A172 (cell line): ENCODE measurements at places on chromosomes 11 and 22.

GRCh38 chr11:21007297-21007696, 337.9 kb downstream of the NELL1 start:
- no peak for DNase-seq

DNA sequence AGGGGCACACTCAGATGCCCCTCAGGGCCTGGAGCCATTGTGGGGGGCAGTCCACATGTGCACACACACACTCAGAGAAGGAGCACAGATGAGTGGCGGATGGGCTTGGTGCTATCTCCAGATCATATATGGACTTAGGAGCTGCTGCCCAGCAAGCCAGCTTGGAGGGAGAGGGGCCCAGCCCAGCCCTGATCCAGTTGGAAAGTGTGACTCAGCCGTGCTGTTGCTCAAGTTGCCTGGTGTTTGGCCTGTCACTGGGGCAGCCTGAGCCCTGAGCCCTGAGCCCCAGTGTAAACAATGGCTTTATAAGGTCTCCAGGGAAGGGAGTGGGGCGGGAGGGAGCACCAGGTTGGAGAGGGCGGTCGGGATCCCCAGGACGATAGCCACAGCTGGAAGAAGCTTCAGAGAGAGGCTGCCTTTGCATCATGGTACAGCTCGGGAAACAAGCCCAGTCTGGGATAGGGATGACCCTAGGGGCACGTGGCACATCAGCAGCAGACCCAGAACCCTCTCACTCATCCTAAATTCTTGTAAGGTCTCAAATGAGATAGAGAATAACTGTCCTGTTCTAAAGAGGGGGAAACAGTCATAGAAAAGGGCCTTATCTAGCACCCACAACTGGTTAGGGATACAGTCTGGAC, 4.8 kb downstream of the SELENOM start:
- peak; percentile 73 for DNase-seq

DNA sequence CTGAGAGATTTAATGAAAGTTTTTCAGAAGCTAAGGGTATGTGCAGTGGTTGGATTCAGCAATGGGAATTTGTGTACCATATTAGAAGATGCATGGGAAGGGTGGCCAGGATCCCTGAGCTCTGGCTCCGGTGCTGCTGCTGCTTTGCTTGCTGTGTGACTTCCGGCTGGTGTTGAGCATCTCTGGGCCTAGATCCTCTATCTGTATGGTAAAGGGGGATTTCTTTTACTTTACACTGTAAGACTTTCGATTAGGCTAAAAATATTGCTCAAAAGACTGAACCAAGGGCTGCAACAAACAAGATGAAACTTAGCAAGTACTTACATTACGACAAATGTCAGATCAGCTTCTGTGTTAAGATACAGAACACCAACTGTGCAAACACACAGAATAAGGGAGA, 39.1 kb downstream of the XRRA1 start:
- DNase-seq, result no peak

GRCh38 chr11:34855021-34855753, 61.0 kb downstream of the APIP start:
- DNase-seq, result no peak

DNA sequence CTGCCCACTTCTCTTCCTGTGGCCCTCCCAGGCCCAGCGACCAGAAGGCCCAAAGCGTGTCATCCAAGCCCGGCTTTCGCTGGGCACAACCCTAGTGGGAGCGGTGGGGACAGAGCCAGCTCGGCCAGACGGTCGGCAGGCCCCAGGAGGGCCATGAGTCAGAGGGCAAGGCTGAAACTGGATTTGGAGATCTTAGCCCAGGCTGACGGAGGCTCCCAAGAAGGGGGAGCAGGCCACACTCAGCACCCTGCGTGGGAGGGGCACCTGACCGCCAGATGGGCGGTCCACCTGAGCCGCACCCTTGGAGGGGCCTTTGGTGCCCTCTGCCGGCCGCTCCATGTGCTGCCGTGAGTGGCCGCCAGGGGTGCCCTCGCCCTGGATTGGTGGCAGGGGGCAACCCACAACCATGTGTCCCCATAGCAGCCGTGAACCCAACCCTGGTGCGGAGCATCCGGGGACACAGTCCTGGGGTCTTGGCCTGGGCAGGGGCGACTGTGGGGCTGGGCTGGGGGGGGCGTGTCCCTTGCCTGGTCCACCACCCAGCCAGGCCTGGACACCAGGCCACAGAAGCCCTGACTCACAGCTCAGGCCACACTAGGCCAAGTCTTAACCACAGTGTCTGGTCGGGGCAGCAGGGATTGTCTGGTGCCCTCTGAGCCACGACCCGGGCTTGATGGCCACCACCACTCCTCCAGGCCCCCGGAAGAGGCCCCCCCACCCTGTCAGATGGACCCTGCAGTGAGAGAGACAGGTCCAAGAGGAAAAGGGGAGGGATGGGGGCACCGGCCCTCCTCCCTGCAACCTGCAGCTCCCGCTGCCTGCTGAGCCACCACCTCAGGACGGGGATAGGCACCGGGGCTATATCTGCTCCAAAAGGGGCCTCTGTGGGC, 19.2 kb upstream of the TALDO1 start:
- DNase-seq, result peak; percentile 98

DNA sequence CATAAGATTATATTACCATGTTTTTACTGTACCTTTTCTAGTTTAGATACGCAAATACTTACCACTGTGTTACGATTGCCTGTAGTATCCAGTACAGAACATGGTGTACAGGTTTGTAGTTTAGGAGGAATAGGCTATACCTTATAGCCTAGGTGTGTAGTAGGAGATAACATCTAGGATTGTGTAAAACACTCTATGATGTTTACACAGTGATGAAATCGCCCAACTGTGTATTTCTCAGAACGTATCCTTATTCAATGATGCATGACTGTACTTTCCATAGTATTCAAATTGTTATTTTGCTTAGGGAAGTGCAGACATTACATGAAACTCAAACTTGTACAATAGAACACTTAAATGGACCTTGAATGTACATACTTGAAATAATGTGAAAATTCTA, 188.1 kb upstream of the PDGFD start:
- no peak for DNase-seq

DNA sequence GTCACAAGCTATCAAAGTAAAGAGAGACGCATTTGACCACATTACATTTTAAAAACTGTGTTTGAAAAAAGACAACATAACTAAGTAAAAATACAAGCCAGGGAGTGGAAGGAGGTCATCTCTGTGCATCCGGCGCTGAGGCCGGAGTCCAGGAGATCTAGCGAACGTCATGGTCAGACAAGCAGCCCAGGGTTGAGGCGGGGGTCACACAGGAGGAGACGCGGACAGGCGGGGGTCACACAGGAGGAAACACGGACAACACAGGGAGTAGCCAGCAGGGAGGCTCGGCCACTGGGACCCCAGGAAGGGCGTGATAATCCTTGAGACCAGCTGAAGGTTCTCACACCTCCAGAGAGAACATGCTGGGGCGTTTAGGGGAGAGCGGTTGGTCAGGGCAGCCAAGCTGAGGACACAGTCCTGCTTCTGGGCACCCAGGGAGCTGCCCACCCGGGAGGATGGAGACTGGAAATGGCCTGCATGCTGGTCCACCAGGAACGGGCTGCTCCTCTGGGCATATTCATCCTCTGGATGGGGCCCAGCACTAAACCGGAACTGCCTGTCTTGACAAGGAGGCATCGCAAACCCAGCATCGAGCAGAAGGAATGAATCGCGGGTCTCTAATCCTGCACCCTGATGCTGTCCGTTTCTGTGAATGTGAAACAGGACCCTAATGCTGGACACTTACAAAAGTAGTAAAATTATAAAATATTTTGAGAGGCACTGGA, 40.9 kb upstream of the MUC5AC start:
- DNase-seq, result no peak

DNA sequence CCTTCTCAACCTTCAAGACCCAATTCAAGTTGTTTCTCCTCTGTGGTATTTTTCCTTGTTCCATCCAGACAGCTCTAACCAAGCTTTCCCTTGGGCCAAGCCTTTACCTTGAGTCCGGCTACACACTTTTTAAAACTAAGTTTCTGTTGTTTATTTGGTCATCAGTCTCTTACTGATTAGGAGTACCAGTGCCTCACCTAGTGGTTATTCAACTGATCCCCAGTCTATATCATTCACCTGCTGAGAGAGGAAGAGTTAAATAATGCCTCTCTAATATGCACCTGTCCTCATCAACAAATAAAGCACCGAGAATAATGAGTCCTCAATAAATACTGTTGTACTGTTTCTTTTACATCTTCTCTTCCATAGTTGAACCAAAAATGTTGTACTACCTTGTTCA, 160.8 kb downstream of the MSANTD4 start:
- DNase-seq, result no peak

DNA sequence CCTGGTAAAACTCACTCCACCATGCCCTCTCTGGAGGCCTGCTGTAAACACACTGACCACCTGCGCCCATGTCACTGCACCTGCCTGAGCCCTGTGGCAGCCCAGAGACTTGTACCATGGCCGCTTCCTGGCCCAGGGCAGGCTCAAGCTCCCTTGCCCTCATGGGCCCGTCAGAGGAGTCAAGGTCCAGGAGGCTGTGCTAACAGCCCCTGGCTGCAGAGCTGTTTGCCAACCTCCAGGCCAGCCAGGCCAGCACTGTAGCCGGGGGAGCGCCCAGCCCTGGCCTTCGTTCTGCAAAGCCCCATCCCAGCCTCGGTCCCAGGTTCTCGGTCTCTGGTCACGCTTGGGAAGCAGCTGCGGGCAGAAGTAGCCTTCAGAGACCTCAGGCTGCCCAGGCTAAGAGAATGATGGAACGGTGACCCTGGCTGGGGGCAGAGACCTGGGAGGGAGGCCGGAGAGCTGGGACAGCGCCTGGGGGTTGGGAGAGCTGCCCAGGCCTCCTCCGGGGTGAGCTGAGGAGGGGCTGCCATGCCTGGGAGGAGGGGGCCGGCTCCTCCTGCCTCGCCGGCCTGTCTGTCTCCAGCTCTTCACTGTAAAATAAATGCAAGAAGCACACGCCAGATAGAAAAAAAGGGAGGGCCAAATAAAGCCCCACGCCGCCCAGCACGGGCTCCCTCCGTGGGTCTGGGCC, 11.9 kb upstream of the TCF20 start:
- no peak for DNase-seq

DNA sequence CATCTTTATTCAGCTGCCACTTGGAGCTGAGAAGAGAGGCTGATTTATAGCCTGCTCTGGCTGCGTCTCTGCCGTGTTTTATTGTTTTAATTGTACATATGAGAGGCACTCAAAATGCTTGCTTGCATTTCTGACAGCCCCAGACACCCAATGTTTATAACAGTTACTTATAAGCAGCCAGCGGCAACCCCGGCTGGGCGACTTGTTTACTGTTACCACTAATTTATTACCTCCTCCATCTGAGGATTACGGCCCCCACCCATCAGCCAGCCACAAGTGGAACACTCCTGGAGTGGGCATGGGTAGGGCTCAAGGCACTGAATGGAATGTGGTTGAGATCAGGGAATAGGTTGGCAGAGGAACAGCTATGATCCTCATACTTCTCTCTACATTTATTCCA, 61.2 kb downstream of the CLPB start:
- DNase-seq, result peak; percentile 16

GRCh38 chr22:39306456-39307361, 12.7 kb downstream of the RPL3 start:
- DNase-seq, result no peak

DNA sequence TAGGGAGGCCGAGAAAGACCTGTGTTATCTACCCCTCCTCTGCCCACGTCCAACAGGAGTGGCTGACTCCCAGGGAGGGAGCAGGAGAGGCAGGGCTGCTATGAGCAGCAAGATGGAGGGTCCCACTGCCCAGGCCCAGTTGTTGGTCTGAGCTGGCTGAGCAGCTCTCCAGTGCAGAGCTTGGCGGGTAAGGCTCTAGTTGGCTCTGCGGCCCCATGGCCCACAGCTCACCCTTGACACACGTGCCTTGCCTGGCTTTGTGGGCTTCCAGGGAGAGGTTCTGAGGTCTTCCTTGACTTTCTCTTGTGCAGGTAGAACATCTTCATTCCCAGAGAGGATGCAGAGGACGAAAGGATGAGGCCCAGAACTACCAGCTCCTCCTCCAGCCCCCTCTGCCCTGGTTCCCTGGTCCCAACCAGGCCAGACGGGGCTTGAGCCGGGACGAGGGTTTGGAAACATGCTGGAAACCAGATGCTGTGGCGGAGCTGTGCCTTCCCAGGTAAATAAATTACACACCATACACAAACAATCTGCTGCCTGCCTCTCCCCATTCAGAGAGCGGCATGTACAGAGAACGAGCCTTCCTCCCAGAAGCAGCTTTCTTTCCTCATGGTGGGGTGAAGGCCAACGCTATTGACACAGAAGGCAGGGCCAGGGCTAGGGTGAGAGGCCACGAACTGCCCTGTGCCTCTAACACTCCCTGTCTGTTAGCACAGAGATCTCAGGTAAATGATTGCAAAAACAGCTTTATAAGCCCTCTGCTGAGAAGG, 48.1 kb downstream of the DSCAML1 start:
- no peak for DNase-seq

GRCh38 chr11:102316346-102316904, 859 bp upstream of the BIRC3 start:
- DNase-seq, result no peak

- no peak for DNase-seq
Measured at GRCh38 chr11:83682611-83682973, 396.4 kb upstream of the CCDC90B start.

GRCh38 chr11:1309498-1310317, at the start of gene TOLLIP:
Gene TOLLIP, minus strand, starts transcription at chr11:1309632. Its CDS starts 134 bp downstream, at chr11:1309498.
- peak; percentile 76 for DNase-seq

GRCh38 chr11:79152511-79152910, 288.3 kb downstream of the TENM4 start:
- no peak for DNase-seq

GRCh38 chr22:38849811-38850210, 6.0 kb upstream of the NPTXR start:
- no peak for DNase-seq

DNA sequence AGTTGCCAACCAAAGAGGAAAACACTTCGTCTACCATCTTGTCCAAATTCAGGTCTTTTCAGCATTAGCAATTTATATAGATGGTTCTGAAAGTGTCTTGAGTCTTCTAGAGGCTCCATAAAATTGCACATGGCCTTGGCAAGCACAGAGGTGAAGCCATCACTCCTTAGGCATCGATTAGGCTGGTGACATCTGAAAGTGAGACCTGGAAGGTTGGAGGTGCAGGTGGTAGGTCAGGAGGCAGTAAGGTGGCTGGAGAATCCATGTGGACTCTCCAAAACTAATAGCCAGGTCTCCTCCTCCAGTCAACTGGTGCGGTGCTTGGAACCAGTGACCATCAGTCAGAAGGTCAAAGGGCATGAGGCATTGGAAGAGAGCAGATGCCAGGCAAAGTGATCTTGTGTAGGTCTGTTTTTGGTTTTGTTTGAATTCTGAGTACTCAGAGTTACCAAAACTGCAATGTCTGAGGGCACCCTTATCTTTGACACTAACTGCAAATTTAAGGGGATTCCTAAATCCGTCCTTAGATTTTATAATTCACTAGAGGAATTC, 6.6 kb upstream of the APOL2 start:
- no peak for DNase-seq

DNA sequence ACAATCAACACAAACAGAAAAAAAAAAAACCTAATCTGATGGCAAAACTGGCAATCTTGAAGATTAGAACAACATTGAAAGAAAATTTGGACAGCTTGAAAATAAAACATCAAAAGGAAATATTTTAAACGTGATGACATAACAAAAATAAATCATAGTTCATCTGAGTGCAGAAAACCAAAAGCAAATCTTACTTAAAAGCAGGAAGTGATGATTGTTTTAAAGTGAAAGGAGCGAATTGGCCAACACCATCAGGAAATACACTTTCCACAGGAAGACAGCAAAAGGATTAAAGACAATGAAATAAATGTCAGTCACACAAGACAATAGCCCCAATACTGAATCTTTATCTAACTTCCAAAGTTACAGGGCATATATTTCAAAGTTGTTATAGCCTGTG, 696.5 kb upstream of the CHORDC1 start:
- DNase-seq, result no peak
